ENCODE measurements at places on chromosomes 1 and 21. TPM values are rescaled to one million over a fixed set of nuclear protein-coding genes. Genes with fewer than 3 reads are reported as not detected.

DNA sequence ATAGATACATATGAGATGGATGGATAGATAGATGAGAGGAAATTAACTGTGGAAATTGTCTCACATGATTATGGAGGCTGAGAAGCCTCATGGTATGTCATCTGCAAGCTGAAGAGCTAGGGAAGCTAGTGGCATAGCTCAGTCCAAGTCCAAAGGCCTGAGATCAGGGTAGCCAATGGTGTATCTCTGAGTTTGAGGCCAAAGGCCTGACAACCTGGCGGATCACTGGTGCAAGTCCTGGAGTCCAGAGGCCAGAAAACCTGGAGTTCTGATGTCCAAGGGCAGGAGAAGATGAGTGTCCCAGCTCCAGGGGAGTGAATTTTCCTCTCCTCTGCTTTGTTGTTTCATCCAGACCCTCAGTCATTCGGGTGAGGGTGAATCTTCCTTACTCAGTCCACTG lies 43.9 kb upstream of the SPOCD1 start:
- no peaks in the 10 kb centered on the region for H3K27me3 ChIP-seq
- H3K27ac ChIP-seq = no peak overlapping the region
- peaks cover 4% of the 10 kb centered on the region for H3K4me1 ChIP-seq
- no peak for DNase-seq
- no peak overlapping the region for H3K4me3 ChIP-seq

GRCh38 chr1:202165267-202165941 lies 5.0 kb upstream of the PTPN7 start:
- no peak for DNase-seq
- peak overlapping the region; percentile 61 for H3K27ac ChIP-seq
- peaks cover 58% of the 10 kb centered on the region for H3K4me1 ChIP-seq
- H3K36me3 ChIP-seq = no peaks in the 10 kb centered on the region
- peak overlapping the region; percentile 71 for H3K4me3 ChIP-seq

- H3K27ac ChIP-seq = no peak overlapping the region
- no peaks in the 10 kb centered on the region for H3K36me3 ChIP-seq
- no peaks in the 10 kb centered on the region for H3K27me3 ChIP-seq
- H3K4me1 ChIP-seq = no peaks in the 10 kb centered on the region
- DNase-seq = no peak
These were observed 120.3 kb downstream of the ZBTB18 start for GRCh38 chr1:244171241-244171985.

GRCh38 chr1:209607102-209607794 lies 23.7 kb downstream of the CAMK1G start:
- no peak for DNase-seq
- H3K4me1 ChIP-seq = no peaks in the 10 kb centered on the region
- H3K36me3 ChIP-seq = no peaks in the 10 kb centered on the region
- H3K4me3 ChIP-seq = no peak overlapping the region
- H3K27me3 ChIP-seq = no peaks in the 10 kb centered on the region

The CHODL gene
- total RNA-seq = 0.20 TPM

GRCh38 chr1:12180315-12180714 lies 13.5 kb downstream of the TNFRSF1B start:
- H3K36me3 ChIP-seq = peaks cover 47% of the 10 kb centered on the region
- no peaks in the 10 kb centered on the region for H3K27me3 ChIP-seq
- peaks cover 88% of the 10 kb centered on the region for H3K4me1 ChIP-seq
- H3K27ac ChIP-seq = no peak overlapping the region

GRCh38 chr1:169051171-169051570 lies 55.3 kb upstream of the ATP1B1 start:
- no peak overlapping the region for H3K4me3 ChIP-seq
- peaks cover 7% of the 10 kb centered on the region for H3K27me3 ChIP-seq
- H3K36me3 ChIP-seq = no peaks in the 10 kb centered on the region
- no peak for DNase-seq
- no peak overlapping the region for H3K27ac ChIP-seq

The OTUD3 gene
- total RNA-seq = 13.2 TPM

- peak overlapping the region; percentile 71 for H3K4me3 ChIP-seq
- no peaks in the 10 kb centered on the region for H3K27me3 ChIP-seq
- peaks cover 77% of the 10 kb centered on the region for H3K4me1 ChIP-seq
These were observed 6.9 kb downstream of the MX2 start for GRCh38 chr21:41368735-41369104.

DNA sequence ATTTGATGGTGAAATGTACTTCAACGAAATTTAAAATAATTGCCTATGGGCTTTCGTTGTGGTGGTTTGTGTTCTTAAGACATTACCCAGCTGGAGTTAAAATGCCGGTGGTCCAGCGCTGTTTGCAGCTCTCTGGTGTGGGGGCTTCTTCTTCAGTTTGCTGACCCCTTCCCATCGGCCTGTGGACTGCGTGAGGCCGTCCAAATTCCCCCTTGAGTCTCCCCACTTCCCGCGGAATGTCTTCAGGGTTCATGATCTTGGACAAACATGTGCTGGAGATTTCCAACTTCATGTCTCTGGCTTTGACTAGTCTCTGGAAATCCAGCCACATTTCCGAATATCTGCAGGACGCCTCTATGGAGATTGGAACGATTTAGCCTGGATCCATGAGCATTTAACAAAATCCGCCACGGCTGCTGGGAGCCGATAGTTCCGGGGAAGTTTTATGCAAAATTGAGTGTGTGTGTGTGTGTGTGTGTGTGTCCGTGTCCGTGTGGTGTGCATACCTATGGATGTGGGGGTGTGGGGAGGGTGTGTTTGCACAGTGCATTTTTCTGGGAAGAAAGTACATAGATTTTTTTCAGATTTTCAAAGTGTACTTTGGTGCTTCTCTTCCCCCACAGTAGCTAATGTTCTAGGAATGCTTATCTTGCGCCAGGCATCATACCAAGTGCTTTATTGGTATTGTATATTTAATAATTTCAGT lies 117.2 kb downstream of the PCP4 start:
- H3K4me3 ChIP-seq = no peak overlapping the region
- no peaks in the 10 kb centered on the region for H3K36me3 ChIP-seq
- no peak overlapping the region for H3K27ac ChIP-seq
- H3K4me1 ChIP-seq = no peaks in the 10 kb centered on the region
- no peak for DNase-seq

The VCAM1 gene
- not detected for total RNA-seq

DNA sequence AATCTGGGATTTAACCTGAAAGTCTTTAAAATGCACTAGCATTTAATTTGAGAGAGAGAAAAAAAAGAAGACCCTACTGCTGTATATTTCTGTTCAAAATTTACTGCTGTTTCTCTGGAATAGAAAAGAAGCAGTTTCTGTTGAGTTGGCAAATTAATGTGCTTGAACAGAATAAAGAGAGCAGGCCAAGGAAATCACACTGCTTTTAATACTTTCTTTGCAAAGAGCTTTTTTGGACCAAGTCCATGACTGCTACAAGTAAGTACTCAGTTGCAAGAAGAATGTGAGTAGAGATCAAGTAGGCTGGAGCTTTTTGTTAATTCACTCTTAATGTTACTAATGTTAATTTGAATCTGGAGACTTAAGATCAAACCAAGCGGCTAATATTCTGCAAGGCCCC lies 336.2 kb upstream of the SGIP1 start:
- no peaks in the 10 kb centered on the region for H3K36me3 ChIP-seq
- H3K27me3 ChIP-seq = no peaks in the 10 kb centered on the region
- no peak overlapping the region for H3K27ac ChIP-seq
- no peak overlapping the region for H3K4me3 ChIP-seq
- no peaks in the 10 kb centered on the region for H3K4me1 ChIP-seq

The INSRR gene
- total RNA-seq = not detected

DNA sequence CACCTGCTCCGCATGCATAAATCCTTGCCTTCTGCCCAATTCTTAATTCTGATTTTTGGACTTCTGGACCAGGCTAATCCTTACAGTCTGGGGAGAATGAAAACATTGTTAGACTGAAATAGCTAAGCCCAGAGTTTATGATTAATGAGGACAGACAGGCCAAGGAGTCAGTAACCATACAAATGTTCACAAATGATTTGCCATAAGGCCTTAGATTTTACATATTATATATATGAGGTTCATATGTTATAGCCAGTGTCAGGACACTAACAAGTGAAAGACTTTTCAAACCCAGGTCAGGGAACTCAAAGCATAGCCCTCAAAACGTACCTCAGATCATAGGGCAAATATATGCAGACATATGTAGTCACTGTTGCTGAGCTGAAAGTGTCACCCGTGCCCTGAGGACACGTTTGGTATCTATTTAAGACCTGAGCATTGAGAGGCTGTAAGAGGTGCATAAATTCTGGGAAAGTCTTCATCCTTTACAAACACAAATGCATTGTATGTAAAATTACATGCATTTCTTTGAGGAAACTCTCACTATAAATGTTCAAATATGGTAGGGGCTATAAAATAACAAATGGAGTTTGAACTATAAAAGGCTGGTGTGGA lies 45.3 kb upstream of the FBXO28 start:
- no peak overlapping the region for H3K4me3 ChIP-seq
- peaks cover 28% of the 10 kb centered on the region for H3K27me3 ChIP-seq
- DNase-seq = no peak
- H3K27ac ChIP-seq = no peak overlapping the region
- no peaks in the 10 kb centered on the region for H3K36me3 ChIP-seq

- H3K27me3 ChIP-seq = no peaks in the 10 kb centered on the region
- H3K27ac ChIP-seq = no peak overlapping the region
- no peak overlapping the region for H3K4me3 ChIP-seq
- DNase-seq = no peak
- H3K4me1 ChIP-seq = peaks cover 4% of the 10 kb centered on the region
- no peaks in the 10 kb centered on the region for H3K36me3 ChIP-seq
These were observed 9.3 kb upstream of the SERBP1 start for GRCh38 chr1:67439277-67440029.

GRCh38 chr21:38134084-38134873 lies 122.5 kb upstream of the KCNJ15 start:
- no peaks in the 10 kb centered on the region for H3K4me1 ChIP-seq
- H3K27me3 ChIP-seq = peaks cover 9% of the 10 kb centered on the region
- no peak overlapping the region for H3K27ac ChIP-seq
- H3K36me3 ChIP-seq = no peaks in the 10 kb centered on the region

GRCh38 chr1:116768416-116769103 lies 14.3 kb downstream of the CD2 start:
- peaks cover under 1% of the 10 kb centered on the region for H3K27me3 ChIP-seq
- no peak overlapping the region for H3K4me3 ChIP-seq
- H3K27ac ChIP-seq = no peak overlapping the region
- peaks cover 21% of the 10 kb centered on the region for H3K4me1 ChIP-seq
- H3K36me3 ChIP-seq = no peaks in the 10 kb centered on the region
- DNase-seq = no peak

- no peaks in the 10 kb centered on the region for H3K27me3 ChIP-seq
- no peak overlapping the region for H3K4me3 ChIP-seq
- DNase-seq = no peak
These were observed 125.9 kb upstream of the IRF2BP2 start for GRCh38 chr1:234735916-234736315.

DNA sequence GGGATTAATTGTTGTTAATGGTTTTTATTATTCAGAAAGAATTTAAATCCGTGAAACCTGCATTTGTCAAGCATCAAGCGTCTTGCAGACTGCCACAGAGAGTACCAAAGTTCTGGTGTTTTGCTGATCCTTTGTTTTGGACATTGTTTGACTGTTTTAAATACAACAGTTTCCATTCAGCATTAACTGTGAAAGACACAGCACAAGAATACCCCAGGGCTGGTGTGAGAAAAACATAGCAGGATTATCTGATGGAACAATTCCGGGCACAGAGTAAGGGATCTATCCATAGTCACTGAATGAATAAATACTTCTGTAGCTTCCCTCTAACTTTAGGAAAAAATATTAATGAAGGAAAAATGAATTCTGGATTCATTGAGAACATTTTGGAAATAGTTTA lies 202.3 kb downstream of the LTN1 start:
- H3K27me3 ChIP-seq = no peaks in the 10 kb centered on the region
- H3K4me1 ChIP-seq = no peaks in the 10 kb centered on the region
- no peak for DNase-seq

- H3K4me3 ChIP-seq = peak overlapping the region; percentile 82
- H3K36me3 ChIP-seq = no peaks in the 10 kb centered on the region
- peaks cover 99% of the 10 kb centered on the region for H3K4me1 ChIP-seq
- DNase-seq = no peak
- H3K27ac ChIP-seq = peak overlapping the region; percentile 90
These were observed 34.7 kb downstream of the ADARB1 start for GRCh38 chr21:45108808-45109781.

DNA sequence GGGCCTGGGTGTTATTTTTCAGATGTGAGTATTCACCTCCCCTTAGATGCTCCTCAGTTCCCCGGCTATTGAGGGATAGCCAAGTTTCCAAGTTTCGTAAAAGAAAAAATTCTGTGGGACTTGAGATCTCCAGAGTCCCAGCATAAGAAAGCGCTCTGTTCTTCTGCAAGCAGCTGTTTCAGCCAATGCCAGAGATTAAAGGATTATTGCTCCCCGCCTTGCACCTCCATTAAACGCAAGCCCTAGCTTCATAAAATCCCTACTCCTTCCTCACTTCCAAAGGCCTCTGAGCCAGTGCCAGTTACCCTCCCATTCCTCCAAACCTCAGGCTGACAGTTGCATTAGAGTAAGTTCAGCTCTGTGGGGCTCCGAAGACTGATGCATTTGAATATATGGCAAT lies 56.4 kb downstream of the CHIA start:
- H3K4me1 ChIP-seq = peaks cover 13% of the 10 kb centered on the region
- H3K36me3 ChIP-seq = peaks cover 2% of the 10 kb centered on the region
- no peaks in the 10 kb centered on the region for H3K27me3 ChIP-seq
- H3K27ac ChIP-seq = peak overlapping the region; percentile 85
- DNase-seq = no peak

DNA sequence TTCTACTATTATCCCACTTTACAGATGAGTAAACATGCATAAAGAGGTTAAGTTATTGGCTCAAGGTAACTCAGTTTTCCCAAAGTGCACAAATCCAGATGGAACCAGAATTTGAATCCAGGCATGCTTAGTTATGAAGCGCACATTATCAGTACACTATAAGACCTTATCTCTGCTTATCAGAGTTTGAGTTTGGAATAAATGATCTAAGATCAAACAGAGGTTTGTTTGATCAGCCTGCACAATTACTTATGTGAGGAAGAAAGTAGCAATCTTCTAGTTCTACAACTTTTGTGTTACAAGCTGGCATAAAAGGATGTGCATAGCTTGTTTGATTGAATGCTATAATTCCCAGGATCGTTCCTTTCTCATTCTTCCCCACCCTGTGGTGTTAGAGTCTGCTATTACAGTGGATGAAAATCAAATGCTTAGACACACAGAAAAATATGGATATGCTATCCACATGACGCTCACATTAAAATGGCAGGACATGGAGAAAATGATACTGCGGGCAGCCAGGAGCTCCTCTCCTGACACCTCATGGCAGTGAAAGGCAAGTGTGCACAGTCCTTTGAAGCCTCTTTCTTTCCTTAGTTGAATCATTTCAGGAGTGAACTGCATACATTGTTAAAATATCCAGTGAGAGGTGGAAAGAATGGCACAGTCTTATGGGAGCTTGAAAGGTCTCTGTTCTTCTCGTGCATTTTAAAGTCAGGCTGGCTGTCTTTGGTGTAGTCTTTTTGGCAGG lies 23.9 kb upstream of the PBX1 start:
- H3K36me3 ChIP-seq = no peaks in the 10 kb centered on the region
- DNase-seq = no peak
- H3K4me3 ChIP-seq = no peak overlapping the region
- H3K4me1 ChIP-seq = no peaks in the 10 kb centered on the region

The CBR3 gene
- total RNA-seq = 4.7 TPM

GRCh38 chr1:61293197-61293596 lies 210.8 kb downstream of the NFIA start:
- H3K27ac ChIP-seq = no peak overlapping the region
- H3K4me3 ChIP-seq = no peak overlapping the region
- H3K4me1 ChIP-seq = no peaks in the 10 kb centered on the region
- no peaks in the 10 kb centered on the region for H3K36me3 ChIP-seq

The C4BPB gene
- 0.17 TPM for total RNA-seq

The CD53 gene
- total RNA-seq = 522 TPM

Data from activated B cell treated with CpG ODN at 0.5 μM for 24 hours (primary cell).